ENCODE measurements at places on chromosomes 5 and 9. TPM values are rescaled to one million over a fixed set of nuclear protein-coding genes. Genes with fewer than 3 reads are reported as not detected.
A peak's percentile ranks its signal among the peaks of the same experiment; 100 is the strongest.

- H3K27me3 ChIP-seq, result no peaks in the 10 kb centered on the region
- H3K4me3 ChIP-seq, result no peak overlapping the region
- no peak for DNase-seq
- H3K36me3 ChIP-seq, result no peaks in the 10 kb centered on the region
Observed at GRCh38 chr5:38546691-38547146, 9.7 kb downstream of the LIFR start.

GRCh38 chr5:61120534-61120933, 41.7 kb downstream of the SMIM15 start:
- H3K27me3 ChIP-seq, result no peaks in the 10 kb centered on the region
- H3K27ac ChIP-seq, result no peak overlapping the region
- DNase-seq, result peak; percentile 48
- H3K36me3 ChIP-seq, result no peaks in the 10 kb centered on the region
- no peaks in the 10 kb centered on the region for H3K4me1 ChIP-seq

GRCh38 chr5:124662181-124662781, 84.2 kb downstream of the ZNF608 start:
- H3K27me3 ChIP-seq, result no peaks in the 10 kb centered on the region
- no peaks in the 10 kb centered on the region for H3K36me3 ChIP-seq
- H3K27ac ChIP-seq, result peak overlapping the region; percentile 70
- peaks cover 14% of the 10 kb centered on the region for H3K4me1 ChIP-seq
- H3K4me3 ChIP-seq, result no peak overlapping the region

SLC36A3 gene
- polyA plus RNA-seq, result not detected

- H3K4me1 ChIP-seq, result no peaks in the 10 kb centered on the region
- H3K36me3 ChIP-seq, result no peaks in the 10 kb centered on the region
- H3K27me3 ChIP-seq, result no peaks in the 10 kb centered on the region
- H3K4me3 ChIP-seq, result no peak overlapping the region
- no peak overlapping the region for H3K27ac ChIP-seq
- DNase-seq, result no peak
Observed at GRCh38 chr9:135567311-135567710, 5.8 kb downstream of the PAEP start.

- no peaks in the 10 kb centered on the region for H3K27me3 ChIP-seq
- no peak overlapping the region for H3K27ac ChIP-seq
- H3K4me3 ChIP-seq, result no peak overlapping the region
Observed at GRCh38 chr9:92392690-92393089, 11.7 kb downstream of the OGN start.

DNA sequence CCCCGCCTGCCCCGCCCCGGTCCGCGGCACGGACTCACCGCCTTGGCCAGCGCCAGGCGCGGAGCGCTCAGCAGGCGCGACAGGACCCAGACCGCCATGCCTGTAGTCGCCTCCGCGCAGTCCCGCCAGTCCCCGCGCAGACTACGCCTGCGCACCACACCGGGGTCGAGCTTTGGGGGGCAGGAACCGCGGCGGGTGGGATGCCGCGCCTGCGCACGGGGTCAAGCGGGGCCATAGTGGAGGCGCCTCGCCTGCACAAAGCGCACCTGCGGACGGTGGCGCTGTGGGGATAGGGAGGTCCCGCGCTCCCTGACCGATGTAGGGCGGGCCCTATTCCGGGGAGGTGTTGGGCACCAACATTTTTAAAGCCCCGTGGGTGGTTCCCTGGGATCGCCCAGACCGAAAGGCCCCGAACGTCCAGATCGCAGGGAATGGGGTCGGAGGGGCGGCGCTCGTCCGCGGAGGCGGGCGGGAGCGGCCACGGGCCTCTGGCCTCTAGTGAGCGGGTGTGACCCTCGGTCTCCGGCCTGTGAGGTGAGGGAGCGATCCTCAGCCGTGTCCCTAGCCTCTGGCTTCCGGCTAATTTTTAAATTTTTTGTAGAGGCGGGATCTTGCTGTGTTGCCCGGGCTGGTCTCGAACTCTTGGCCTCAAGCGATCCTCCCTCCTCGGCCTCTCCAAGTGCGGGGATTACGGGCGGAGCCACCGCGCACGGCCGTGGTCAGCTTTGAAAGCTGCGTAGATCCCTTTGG, 70.8 kb upstream of the LPCAT1 start:
- no peak overlapping the region for H3K27ac ChIP-seq
- DNase-seq, result peak; percentile 10
- H3K4me1 ChIP-seq, result no peaks in the 10 kb centered on the region
- no peaks in the 10 kb centered on the region for H3K36me3 ChIP-seq
- peak overlapping the region; percentile 58 for H3K4me3 ChIP-seq

CCL28 gene
- 0.71 TPM for polyA plus RNA-seq

SOHLH1 gene
- polyA plus RNA-seq, result not detected

- H3K27ac ChIP-seq, result no peak overlapping the region
- H3K36me3 ChIP-seq, result no peaks in the 10 kb centered on the region
- no peak overlapping the region for H3K4me3 ChIP-seq
- H3K4me1 ChIP-seq, result no peaks in the 10 kb centered on the region
- no peaks in the 10 kb centered on the region for H3K27me3 ChIP-seq
Observed at GRCh38 chr9:38280251-38280800, 112.2 kb upstream of the ALDH1B1 start.

GRCh38 chr9:90423661-90424193, 218.9 kb downstream of the DIRAS2 start:
- H3K4me3 ChIP-seq, result no peak overlapping the region
- peak; percentile 2 for DNase-seq
- H3K36me3 ChIP-seq, result no peaks in the 10 kb centered on the region
- no peaks in the 10 kb centered on the region for H3K4me1 ChIP-seq

EDIL3 gene
- 149 TPM for polyA plus RNA-seq

- DNase-seq, result peak; percentile 77
- peak overlapping the region; percentile 94 for H3K27ac ChIP-seq
- H3K36me3 ChIP-seq, result no peaks in the 10 kb centered on the region
- H3K4me3 ChIP-seq, result no peak overlapping the region
Observed at GRCh38 chr5:180784497-180785097, 18.0 kb downstream of the MGAT1 start.

ELOVL7 gene
- polyA plus RNA-seq, result 0.07 TPM

FOXD4L5 gene
- polyA plus RNA-seq, result not detected

DNA sequence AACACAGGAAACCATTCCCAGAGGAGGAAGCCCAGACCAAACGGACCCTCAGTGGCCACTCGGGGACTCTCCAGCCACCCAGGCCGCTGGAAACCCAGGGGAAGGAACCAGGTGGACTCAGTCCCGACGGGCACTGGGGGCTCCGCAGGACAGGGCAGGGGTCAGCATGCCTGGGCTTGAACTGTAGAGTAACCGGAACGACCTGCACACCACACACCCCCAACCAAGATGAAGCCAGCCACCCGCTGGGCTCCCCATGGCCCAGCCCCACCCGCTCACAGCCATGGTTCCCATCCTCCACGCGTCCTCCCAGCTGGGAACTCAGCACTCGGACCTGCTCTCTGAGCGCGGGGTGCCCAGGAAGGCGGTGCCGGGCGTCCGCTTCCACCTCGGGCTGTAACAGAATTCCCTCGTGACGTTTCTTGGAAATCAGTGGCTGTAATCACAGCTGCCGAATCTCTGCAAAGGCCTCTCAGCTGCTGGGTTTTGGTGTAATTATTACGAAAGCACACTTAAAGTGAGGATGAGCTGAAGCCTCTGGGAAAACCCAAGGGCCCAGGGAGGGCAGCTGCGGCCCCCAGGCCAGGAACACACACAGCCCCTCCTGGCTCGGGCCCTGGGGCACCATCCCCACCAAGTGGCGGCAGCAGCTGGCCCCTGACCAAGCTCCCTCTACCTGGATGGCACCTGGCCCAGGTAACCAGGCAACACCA, 13.8 kb downstream of the NACC2 start:
- DNase-seq, result peak; percentile 80
- no peaks in the 10 kb centered on the region for H3K27me3 ChIP-seq
- no peaks in the 10 kb centered on the region for H3K4me1 ChIP-seq
- peak overlapping the region; percentile 8 for H3K27ac ChIP-seq
- H3K36me3 ChIP-seq, result no peaks in the 10 kb centered on the region

DNA sequence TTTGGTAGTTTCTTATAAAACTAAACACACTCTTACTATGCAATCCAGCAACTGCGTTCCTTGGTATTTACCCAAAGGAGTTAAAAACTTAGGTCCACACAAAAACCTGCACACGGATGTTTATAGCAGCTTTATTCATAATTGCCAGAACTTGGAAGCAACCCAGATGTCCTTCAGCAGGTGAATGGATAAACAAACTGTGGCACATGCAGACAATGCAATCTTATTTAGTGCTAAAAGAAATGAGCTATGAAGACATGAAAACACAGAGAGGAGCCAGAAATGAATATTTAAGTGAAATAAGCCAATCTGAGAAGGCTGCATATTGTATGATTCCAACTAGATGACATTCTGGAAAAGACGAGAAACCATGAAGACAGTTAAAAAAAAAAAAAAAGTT, 10.7 kb downstream of the WNK2 start:
- DNase-seq, result no peak
- no peaks in the 10 kb centered on the region for H3K36me3 ChIP-seq
- no peaks in the 10 kb centered on the region for H3K27me3 ChIP-seq
- no peaks in the 10 kb centered on the region for H3K4me1 ChIP-seq

DBH gene
- not detected for polyA plus RNA-seq
